ENCODE measurements at places on chromosomes 6 and 20. TPM values are rescaled to one million over a fixed set of nuclear protein-coding genes. Genes with fewer than 3 reads are reported as not detected.

CCDC170 gene
- total RNA-seq, result not detected

SIRPB2 gene
- not detected for total RNA-seq

GRM4 gene
- total RNA-seq, result 4.9 TPM

HRH3 gene
- total RNA-seq, result not detected

FAM110A gene
- 9.5 TPM for total RNA-seq

- DNase-seq, result no peak
Measured at GRCh38 chr6:115064680-115065079, 721.9 kb upstream of the HS3ST5 start.

- no peak for DNase-seq
Measured at GRCh38 chr6:2935566-2936291, 32.6 kb upstream of the SERPINB9 start.

DNA sequence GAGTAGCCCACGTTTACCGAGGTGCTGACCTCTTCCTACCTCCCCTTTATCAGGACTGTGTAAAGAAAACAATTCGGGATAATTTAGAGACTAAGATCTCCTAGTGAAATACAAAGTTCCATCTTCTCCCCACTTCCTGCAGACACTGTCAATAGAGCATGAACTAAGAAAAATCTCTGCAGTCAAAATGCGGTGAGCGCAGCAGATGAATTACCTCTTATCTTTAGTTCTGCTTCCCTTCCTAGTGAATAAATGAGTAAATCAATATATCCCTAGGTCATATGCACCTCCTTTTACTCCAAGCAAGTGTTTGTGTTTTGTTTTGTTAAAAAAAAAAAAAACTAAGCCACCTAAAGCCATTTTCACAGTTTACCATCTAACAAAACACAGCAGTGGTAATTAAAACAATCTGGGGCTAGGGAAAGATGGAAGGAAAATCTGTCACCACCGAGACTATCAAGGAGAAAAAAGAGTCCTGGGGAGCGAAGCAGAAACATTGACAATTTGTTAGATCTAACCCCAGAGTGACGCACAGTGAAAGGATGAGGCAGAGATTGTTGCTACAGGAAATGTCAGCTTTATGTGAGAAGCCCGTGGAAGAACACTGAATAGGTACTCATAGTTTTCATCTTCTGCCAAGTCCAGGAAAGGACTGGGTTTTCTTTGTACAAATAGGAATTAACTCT is 159.4 kb upstream of the SPTLC3 start:
- no peak for DNase-seq

GRCh38 chr6:41894366-41895299 is 542 bp downstream of the USP49 start:
- peak; percentile 47 for DNase-seq

DNA sequence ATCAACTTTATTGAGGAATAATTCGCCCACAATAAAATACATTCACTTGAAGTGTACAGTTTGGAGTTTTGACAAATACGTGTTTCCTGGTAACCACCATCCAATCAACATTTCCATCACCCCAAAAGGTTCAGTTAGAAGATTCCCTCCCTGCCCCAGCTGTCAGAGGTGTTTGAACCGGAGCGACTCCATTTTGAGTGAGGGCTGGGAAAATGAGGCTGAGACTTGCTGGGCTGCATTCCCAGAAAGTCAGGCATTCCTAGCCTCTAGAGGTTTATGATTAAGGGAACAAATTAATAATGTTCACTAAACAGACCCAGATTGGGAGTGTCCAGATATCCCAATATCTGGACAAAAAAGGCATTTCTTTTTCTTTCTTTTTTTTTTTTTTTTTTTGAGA is 33.0 kb upstream of the BLCAP start:
- DNase-seq, result no peak

DNA sequence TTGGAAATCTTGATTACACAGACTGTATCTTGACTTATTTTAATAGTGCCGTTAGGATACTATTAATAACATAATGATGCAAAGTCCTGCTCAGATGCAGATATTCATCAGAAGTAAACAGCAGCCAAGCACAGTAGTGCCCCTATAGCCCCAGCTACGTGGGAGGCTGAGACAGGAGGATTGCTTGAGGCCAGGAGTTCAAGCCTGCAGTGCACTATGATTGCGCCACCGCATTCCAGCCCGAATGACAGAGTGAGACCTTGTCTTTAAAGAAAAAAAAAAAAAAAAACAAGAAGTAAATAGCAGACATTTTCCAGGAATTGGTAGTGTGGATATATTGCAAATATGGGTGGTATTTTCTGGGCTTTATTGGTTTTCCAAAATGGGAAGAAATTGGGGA is 61.8 kb downstream of the TULP4 start:
- DNase-seq, result no peak
